ENCODE measurements at places on chromosomes 4 and X.

- DNase-seq = no peak
Measured at GRCh38 chr4:112315446-112315845, 18.3 kb downstream of the ALPK1 start.

GRCh38 chr4:1008840-1009541 lies 2.4 kb upstream of the FGFRL1 start:
- DNase-seq = no peak

GRCh38 chr4:66974665-66975064 lies 570.6 kb downstream of the CENPC start:
- no peak for DNase-seq

GRCh38 chr4:2436761-2437474 lies 18.2 kb downstream of the CFAP99 start:
- DNase-seq = no peak

GRCh38 chrX:9902656-9903055 lies 64.5 kb upstream of the CLDN34 start:
- DNase-seq = no peak

DNA sequence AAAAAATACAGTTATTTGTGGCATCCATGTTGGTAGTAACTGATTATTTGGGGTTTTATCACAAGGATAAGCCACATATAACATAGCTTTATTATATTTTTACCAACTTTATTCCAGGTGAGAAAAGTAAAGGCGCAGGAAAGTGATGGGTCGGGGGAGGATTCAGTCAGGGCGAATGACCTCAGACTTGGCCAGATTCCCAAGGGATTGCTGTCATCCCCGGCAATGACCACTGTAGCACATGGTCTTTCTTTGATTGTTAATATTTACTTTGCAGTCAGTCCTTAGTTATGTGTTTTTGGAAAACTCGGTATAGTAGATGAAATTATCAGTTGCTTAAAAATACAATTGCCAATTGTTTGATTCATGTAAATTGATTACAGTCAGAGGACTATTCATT lies 17.6 kb downstream of the GRIA3 start:
- DNase-seq = no peak

- DNase-seq = no peak
Measured at GRCh38 chr4:110733901-110734300, 111.0 kb upstream of the PITX2 start.

DNA sequence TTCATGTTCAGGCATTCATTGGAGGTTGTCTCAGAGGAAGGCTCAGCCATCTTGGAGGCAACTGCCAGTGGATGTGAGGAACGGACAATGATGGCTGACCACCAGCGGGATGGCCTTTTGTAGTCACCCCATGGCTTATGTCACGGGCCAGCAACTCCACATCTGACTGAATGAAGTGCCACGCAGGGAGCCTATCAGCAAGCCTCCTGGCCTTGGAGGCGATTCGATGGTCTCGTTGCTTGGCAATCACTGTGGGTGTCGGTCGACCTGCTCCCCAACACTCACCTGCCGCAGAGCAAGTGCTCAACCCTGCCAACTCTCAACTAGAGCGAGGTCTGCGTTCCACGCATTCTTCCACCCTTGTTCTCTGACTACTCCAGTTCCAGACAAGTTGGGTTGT lies 7.4 kb downstream of the H2BW2 start:
- DNase-seq = no peak

DNA sequence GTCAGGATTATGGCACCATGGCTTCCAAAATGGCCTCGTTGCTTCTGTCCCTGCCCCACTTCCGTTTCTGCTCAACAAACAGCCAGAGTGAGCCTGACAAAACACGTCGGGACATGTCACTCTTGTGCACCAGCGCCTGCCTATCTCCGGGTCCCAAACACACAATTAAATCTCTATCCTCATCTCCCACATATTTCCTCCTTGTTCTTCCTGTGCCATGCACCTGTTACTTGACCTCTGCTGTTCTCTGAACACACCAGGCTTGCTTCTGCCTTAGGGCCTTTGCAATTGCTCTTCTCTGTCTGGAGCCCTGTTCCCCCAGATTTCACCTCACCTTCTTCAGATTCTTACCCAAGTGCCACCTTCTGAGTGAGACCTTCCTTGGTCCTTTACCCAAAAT lies 12.7 kb upstream of the CD38 start:
- no peak for DNase-seq

- no peak for DNase-seq
Measured at GRCh38 chr4:52884994-52885393, 22.9 kb downstream of the RASL11B start.

DNA sequence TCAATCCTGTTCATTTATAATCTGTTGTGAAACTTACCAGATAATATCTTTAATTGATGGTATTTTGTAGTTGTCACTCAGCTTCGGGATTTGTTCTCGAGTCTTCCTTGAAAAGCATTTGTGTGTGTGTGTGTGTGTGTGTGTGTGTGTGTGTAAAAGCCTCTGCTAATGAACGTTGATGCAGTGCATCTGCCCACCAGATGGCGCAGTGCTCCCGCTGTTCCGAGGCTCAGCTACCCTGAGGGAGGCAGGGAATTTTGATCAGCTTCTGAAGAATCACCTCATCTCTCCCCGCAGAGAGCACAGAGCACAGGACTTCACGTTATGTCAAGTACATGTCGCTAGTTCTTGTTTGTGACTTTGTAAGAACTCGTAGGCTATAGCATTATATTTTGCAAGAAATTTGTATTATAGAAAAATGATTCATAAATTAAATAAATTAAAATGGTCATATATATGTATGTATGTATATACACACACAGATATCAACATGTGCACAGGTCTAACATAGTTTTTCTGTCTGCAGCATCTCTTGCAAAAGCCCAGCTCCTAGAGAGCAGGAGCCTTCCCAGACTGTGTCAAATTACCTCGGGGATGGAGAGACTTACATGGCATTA lies 316.7 kb upstream of the IGFBP7 start:
- DNase-seq = peak; percentile 2

GRCh38 chrX:30794497-30794896 lies 94.6 kb downstream of the TAB3 start:
- DNase-seq = no peak

- peak; percentile 2 for DNase-seq
Measured at GRCh38 chrX:51420610-51421009, 75.8 kb downstream of the NUDT11 start.

- DNase-seq = no peak
Measured at GRCh38 chr4:55364691-55365344, 18.8 kb downstream of the SRD5A3 start.

DNA sequence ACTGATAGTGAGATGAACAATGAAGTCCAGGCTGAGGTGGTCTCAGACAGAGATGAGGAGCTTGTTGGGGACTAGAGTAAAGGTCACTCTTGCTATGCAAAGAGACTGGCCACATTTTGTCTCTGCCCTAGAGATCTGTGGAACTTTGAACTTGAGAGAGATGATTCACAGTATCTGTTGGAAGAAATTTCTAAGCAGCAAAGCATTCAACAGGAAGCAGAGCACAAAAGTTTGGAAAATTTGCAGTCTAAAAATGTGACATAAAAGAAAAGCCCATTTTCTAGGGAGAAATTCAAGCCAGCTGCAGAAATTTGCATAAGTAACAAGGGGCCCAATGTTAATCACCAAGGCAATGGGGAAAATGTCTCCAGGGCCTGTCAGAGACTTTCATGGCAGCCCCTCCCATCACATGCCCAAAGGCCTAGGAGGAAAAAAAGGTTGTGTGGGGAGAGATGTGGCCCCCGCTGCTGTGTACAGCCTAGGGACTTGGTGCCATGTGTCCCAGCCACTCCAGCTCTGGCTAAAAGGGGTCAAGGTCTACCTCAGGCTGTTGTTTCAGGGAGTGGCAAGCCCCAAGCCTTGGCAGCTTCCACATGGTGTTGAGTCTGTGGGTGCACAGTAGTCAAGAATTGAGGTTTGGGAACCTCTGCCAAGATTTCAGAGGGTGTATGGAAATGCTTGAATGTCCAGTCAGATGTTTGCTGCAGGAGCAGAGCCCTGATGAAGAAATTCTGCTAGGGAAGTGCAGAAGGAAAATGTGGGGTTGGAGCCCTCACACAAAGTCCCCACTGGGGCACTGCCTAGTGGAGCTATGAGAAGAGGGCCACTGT lies 262.8 kb downstream of the DKK2 start:
- DNase-seq = no peak

DNA sequence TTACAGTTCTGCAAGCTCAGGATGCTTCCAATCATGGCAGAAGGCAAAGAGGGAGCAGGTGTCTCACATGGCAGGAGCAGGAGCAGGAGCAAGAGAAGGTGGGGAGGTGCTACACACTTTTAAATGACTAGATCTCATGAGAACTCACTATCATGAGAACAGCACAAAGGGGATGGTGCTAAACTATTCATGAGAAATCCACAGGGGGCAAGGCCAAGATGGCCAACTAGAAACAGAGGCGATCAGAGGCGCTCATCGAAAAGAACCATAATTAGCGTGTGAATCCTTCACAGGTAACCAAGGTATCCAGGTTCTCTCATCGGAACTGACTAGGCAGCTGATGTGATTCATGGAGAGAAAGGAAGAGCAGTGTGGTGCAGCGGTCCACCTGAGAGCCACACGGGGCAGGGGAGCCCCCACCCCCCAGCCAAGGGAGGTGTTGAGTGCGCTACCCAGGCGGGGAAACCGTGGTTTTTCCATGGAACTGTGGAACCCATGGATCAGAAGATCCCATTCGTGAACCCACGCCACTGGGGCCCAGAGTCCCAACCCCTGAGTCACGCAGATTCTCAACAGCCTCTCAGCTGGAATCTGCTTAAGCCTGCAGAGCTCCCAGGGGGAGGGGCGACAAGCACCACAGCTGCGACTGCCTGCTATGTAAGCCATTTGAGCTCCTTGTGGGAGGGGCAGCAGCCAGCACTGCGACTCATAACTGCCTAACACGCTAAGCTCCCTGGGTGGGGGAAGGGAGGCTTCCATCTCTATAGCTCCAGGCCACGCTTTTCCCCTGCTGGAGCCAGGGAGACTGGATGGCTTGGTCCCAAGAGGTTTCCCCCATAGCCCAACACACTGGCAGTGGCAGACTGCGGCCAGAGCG lies 46.7 kb downstream of the FGF16 start:
- no peak for DNase-seq

- DNase-seq = peak; percentile 0
Measured at GRCh38 chr4:114694770-114695169, 96.2 kb downstream of the UGT8 start.

DNA sequence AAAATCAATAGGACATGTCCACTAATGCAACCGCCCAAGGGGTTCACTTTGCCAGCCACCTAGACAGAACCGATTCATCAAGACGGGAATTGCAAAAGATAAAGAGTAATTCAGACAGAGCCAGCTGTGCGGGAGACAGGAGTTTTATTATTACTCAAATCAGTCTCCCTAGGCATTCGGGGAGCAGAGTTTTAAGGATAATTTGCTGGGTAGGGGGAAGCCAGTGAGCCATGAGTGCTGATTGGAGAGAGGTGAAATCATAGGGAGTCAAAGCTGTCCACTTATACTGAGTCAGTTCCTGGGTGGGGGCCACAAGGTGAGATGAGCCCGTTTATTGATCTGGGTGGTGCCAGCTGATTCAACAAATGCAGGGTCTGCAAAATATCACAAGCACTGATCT lies 8.5 kb downstream of the TMEM184C start:
- no peak for DNase-seq

DNA sequence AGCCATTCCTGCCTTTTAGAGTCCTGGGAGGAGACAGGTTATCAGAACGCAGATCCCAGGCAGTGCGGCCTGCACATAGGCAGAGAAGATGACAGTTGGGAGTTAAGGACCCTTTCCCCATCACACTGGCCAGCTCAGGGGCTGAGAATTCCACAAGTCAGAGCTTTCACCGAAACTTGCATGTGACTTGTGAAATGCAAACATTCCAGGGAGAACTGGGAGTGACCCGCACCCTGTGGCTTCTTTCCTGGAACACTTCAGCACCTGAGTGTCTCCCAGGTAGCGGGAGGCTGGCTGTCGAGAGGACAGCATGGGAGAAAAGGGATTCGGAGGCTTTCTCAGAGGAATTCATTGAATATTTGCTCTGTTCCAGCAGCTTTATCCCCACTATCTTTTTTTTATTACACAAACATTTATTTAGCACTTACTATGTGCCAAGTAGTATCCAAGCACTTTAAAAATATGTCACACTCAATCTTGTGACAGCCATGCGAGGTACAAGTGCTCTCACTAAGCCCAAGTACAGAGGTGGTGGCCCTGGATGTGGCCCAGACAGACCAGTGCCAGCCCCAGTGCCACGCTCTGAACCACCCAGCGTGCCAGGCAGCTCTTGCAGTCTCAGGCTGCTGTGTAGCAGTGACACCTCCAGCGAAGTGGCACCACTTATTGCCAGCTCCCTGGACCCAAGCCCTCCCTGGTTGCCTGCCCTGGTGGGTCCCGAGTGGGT lies 100.5 kb downstream of the PHKA2 start:
- DNase-seq = no peak

DNA sequence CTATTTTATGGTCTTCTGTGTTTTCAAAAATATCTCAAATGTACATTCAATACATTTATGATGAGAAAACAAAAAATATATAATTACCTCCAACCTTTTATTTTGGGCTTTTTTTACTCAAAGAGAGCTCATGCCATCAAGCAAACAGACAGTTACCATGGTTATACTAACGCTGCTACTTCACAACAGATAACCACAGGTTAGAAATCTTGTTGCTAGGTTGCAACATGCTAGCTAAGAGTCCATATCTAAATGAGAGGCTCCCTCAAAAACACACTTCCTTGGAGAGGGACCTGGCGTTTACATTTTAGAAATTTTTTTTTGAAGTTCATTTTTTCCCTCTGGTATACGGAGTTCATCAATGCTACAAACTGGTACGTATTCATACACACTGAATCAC lies 44.3 kb downstream of the TBC1D9 start:
- no peak for DNase-seq

- DNase-seq = no peak
Measured at GRCh38 chrX:66728818-66729271, 90.0 kb upstream of the EDA2R start.

DNA sequence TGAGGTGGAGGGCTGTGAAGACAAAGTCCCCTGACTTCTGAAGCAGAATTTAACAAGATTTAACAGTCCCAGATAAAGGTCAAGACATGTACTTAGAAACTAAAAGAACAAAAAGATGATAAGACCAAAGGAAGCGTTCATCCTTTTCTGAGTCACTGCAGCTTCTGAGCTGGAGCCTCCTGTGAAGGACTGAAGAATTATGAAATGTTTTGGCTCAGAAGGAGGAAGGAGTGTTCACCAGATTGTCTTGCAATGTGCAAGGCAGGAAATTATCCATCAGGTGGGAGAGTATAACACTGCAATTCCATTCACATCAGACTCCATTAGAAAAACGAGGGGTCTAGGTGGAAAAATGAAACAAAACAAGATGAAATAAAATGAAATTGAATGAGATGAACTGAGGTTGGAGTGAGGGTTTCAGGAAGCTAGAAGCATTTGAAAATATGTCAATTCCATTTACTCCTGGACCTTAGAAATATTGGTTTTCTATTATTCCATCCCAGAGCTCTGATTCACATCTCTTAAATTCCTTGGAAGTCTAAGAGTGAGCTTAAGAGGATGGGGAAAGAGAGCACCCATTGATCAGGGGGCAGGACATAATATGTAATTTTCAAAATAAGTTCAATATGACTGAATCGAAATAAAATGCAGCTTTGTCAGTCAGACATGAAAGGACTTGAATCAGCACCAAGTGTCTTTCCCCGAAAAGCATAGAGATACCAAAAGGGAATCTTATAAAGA lies 186.1 kb upstream of the LNX1 start:
- no peak for DNase-seq
